COR-L47 (cell line): ENCODE measurements at places on chromosomes 7 and 10.

GRCh38 chr10:5949009-5949759, 28.2 kb downstream of the IL15RA start:
- peak; percentile 4 for DNase-seq

GRCh38 chr10:119208553-119208940, 1.2 kb downstream of the GRK5 start:
- no peak for DNase-seq

DNA sequence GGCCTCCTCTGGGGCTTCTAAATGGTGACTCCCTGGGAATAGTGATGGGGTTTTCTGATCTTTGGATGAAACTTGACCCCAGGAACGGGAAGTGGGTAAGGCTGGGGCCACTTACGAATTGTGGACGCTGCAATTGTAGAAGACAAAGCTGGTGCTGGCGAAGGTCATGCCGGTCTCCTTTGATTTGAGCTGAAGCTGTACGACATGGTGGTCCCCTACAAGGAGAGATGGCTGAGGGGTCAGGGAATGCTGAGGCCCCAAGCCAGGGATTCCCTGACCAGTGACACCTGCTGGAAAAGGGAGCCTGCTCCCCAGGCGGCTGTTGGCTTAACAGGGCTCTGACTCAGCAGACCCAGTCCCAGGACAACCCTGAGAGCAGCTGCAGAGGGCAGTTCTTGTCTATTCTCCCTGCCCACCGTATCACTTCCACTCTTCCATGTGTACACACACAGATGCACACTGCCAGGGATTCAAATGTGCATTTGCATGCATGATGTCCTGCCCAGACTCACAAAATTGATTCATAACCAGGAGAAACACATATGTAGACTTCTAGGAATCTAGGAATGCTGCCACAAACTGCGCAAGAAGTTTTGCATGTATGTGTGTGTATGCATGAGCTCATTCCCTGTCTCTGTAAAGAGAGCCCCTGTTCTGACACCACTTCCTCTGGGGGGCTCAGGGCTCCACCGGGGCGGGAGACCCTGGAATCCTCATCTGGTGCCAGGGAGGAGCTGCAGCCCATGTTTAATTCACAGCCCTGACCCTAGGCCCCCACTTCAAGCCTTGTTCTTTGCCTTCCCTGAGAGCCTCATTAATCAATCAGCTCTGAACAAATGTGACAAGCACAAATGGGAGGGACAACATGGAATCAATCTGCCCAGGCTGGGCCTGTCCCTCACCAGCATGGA, 350.0 kb downstream of the PLXNA4 start:
- no peak for DNase-seq

DNA sequence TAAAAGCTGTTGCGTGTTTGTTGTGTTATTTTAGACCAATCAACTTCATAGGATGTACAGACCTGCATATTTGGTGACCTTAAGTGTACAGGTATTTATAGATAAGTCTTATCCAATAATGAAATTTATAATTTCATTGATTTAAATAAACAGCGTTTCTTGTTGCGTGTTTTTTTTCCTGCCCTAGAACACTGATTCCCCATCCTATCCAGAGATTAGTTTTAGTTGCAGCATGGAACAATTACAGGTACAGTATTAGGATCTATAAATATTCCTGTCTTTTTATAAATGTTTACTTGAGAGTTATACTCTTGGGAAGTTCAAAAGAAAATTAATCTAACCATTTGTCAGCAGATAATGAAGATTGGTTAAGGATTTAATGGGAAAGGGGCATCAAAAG, 2.1 kb upstream of the BMI1 start:
- no peak for DNase-seq

GRCh38 chr10:47241256-47241655, 58.7 kb upstream of the GDF10 start:
- no peak for DNase-seq
